ENCODE measurements at places on chromosomes 11 and 22. TPM values are rescaled to one million over a fixed set of nuclear protein-coding genes. Genes with fewer than 3 reads are reported as not detected.

OR6A2 gene
- polyA plus RNA-seq: not detected

IRAG1 gene
- polyA plus RNA-seq: 5.7 TPM

HINFP gene
- polyA plus RNA-seq: 16.0 TPM

XNDC1N gene
- 1.9 TPM for polyA plus RNA-seq

DEFB131B gene
- not detected for polyA plus RNA-seq

FGF3 gene
- not detected for polyA plus RNA-seq
